NCI-H460 (cell line): ENCODE measurements at places on chromosomes 16 and 17. TPM values are rescaled to one million over a fixed set of nuclear protein-coding genes. Genes with fewer than 3 reads are reported as not detected.

NEURL4 gene
- 15.0 and 22.7 TPM in 2 replicates for total RNA-seq

CCDC154 gene
- 0.42 and 0.61 TPM in 2 replicates for total RNA-seq

KRT20 gene
- total RNA-seq = not detected in 2 replicates

- DNase-seq = no peak
These were observed 47.5 kb downstream of the BAIAP2 start for GRCh38 chr17:81082177-81083073.
